Cardiac muscle cell (in vitro differentiated cells and primary cell): ENCODE measurements at places on chromosomes 4 and X.

DNA sequence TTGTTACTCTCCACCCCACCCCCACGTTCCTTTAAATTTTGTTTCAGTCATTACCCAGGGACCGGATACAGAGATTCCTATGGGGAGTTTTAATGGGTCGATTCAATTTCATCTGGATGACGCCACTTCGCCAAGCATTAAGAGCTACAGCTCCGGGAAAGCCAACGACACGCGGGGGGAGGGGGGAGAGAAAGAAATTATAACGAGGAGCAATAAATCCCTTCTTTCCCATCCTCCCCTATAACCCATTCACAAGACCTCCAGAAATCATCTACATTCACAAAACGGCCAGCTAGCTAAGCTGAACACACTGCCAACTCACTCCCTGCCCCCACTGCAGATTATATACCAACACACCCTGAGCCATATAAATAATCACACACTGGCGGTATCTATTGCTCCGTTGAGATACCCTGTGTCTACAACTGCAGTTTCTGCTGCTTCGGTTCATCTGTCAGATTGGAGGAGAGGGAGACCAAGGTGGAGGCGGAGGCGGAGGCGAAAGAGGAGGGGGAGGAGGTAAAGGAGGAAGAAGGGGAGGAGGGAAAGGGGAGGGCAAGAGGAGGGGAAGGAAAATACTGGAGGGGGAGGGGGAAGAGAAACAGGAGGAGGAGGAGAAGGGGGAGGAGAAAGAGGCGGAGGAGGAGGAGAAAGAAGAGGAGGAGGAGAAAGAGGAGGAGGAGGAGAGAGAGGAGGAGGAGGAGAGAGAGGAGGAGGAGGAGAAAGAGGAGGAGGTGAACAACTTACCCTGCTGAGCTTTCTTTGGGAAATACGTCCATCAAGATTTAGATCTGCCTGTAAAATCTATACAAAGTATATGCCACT, 113.9 kb upstream of the VAMP7 start:
- DNase-seq: peak; percentile 39

- no peak for DNase-seq
Measured at GRCh38 chr4:165175879-165176278, 31.5 kb upstream of the KLHL2 start.

GRCh38 chr4:183907871-183908683, 3.0 kb downstream of the STOX2 start:
- no peak for DNase-seq

GRCh38 chr4:165464813-165465381, 86.1 kb downstream of the CPE start:
- DNase-seq: peak; percentile 73

GRCh38 chr4:88015659-88016295, 8.3 kb downstream of the PKD2 start:
- no peak for DNase-seq

DNA sequence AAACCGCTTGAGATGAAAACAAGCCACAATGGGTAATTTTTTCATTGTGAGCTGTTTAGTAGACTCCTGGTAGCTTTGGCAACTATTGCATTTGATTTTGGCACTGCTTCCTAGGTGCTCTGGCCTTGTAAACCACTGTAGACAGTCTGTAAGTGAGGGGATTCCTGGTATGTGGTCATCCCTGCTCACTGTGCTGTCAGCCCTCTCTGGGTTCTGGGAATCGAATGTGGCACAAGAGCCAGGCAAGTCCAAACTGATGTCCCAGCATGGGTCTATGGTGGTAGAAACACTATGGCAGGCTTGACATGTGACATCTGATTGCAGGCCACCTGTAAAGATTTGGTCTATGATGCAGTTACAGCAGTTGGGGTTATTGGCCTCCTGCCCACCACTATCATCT, 2.5 kb downstream of the USP51 start:
- no peak for DNase-seq

DNA sequence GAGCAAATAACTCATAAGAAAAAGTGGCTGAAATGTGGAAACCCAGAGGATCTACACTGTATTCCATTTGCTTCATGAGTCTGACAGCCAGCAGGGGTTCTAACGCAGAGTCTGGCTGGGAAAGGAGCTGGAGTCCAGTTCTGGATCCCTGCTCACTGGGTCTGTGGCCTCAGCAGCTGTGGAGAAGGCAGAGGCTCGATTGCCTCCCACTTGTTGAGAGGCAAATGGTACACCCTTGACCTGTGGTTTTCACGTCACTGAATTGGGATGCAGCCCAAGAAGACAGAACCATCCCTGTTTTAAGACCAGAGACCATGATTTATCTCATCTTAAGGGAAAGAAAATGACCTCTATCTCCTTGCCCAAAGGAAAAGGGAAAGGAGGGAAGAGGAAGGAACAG, 147.0 kb upstream of the NOCT start:
- DNase-seq: no peak

DNA sequence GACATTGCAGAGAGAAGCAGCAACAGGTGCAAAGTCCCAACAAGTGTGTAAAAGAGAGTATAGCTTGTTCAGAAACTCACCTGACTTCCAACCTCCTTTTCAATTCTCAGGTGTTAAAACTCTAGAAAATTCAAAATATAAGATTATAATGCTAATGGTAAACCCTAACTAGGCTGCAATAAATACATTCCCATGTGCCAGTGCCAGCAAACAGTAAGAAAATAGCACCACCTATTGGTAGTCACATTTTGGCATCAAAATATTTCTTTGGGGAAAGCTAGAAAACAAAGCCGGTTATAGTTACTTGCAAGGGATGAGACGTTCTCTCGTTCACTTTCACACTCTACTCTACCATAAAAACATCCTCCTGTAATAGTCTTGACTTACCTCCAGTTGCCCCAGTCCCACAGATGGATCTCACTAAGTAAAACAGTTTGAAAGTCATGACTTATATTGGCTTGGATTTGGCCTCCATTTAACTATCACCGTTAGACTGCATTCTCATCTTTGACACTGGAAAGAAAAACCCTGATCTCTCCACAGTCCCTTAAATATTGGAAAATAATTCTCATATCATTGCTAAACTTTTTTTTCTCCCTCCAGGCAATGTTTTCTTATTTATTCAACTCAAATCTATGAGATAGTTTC, 9.6 kb downstream of the BMP3 start:
- peak; percentile 40 for DNase-seq

DNA sequence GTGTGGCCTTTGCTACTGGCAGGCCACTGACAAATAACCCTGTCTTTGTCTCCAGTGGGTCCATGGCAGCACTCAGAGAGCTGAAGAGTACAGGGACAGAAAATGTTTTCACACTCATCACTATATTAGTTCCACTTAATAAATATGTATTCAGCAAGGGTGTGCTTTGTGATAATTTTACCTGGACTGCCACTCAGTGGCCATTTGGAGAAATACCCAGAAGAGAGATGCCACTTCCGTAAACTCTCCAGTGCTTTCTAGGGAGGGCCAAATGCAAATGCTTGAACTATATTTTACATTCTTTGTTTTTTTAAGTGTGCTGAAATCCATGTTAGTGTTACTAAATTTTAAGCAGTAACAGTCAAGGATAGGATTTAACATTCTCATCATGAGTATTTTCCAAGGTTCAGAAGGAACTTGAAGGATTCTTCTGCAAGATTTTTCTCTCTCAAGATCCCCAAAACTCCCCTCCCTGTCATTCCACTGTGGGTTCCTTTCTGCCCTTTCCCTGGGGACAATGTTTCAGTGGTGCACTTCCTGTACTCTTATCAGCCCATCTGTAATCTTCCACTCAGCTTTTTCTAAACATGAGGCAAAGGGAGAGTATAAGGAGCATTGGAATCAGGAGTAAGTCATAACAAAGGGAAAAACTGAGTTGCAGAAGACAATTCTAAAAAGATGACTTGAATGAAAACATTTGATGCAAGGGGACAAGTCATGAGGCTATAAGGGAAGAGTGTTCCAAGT, 46.0 kb downstream of the TFDP3 start:
- DNase-seq: peak; percentile 41

- peak; percentile 50 for DNase-seq
Measured at GRCh38 chrX:105821471-105822121, 743 bp upstream of the NRK start.

- no peak for DNase-seq
Measured at GRCh38 chr4:153519687-153520086, 53.5 kb downstream of the TMEM131L start.

DNA sequence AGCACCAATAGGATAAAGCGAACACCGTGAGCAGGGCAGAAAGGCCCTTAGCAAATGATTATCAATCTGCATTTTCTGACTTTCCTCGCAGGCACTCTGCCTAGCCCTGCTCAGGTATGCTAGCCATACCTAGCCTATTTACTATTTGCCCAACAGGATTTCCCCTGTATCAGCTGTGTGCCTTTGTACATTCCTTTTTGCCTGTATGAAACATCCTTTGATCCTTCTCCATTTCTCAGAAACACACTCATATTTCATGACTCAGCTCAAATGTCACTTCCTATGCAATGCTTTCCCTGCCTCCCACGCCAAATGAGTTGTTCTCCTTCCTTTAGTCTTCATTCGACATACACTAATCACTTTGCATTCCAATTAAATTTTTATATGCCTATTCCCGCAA, 37.2 kb downstream of the PCDH7 start:
- DNase-seq: peak; percentile 84

DNA sequence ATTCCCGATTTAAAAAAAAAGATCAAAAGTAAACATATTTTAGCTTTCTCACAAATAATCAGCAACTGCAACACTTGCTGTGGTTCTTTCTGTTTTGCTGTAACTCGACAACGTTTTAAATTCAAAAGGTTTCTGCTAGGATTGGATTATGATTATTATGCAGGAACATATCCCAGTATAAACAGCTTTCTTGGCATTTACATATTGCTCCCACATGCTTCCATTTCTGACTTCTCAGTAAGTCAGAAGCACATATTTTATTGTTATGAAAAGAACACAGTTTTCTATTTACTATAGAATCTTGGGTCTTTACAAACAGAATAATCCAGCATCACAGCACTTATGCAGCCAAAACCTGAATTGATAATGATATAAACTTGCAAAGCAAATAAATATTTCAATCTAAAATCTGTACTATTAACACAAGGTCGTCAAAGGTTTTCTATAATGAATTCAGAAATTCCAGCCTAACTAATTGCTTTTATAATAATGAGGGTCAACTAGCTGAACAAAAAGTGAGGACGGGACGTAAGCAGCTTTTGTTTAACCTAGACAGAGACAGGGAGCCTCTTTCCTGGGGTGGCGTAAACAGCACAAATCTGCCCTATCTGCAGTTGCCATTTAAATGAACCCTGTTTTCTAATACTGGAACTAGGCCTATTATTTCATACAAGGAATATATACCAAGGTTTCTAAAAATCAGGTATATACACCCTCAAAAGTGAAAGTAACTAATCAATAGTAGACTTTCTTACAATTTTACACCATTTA, 9.8 kb upstream of the PCDH18 start:
- DNase-seq: no peak

DNA sequence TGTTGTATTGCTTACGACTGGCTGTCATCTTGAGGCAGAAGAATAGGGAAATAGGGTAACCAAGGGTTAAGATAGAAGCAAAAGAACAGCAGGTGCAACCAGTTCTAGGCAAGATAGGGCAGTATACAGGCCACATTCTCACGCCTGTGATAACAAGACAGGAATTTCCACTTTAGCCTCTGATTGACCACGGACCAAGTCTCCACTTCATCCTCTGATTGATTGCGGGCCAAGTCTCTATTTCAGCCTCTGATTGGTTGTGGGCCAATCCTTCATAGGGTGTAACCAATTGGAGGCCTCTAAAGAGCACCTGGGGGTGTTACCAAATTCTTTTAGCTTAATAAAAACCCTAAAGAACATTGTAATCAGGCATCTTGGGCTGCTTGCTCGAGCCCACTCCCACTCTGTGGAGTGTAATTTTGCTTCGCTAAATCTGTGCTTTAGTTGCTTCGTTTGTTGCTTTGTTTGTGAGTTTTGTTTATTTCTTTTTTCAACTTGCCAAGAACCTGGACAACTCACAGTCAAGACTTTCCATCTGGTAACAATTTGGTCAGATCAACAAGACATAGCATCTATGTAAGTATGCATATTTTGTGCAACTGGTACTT, 8.7 kb upstream of the TBC1D9 start:
- DNase-seq: no peak

GRCh38 chr4:100208964-100209363, 18.7 kb upstream of the DDIT4L start:
- DNase-seq: no peak

DNA sequence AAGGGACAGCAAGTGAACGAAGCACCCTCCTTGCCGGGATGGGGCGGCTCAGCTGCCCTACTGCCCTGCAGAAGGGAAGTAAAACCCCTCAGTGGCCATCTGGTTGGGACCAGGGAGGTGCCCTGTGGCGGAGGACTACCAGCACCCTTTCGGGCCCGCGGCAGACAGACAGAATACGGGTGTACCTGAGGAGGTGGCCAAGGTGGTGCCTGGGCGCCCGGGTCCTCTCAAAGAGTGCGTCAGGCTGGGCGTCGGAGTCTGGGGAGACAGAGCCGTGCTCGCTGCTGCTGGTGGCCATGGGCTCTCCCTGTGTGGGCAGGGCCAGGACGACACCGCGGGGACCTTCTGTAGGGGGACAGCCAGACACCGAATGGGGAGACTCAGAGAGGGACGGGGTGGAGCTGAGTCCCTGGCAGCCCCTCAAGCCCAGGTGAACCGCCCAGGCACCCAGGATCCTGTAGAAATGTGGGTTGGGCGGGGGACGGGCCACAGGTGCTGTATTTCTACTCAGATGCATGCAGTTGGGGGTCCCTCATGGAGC, 29.7 kb downstream of the PDHA1 start:
- no peak for DNase-seq

- no peak for DNase-seq
Measured at GRCh38 chrX:129798456-129798855, 18.7 kb downstream of the SASH3 start.

- peak; percentile 91 for DNase-seq
Measured at GRCh38 chrX:31609130-31609529, 537.3 kb upstream of the FTHL17 start.

GRCh38 chr4:186329372-186329771, 63.4 kb downstream of the F11 start:
- no peak for DNase-seq

DNA sequence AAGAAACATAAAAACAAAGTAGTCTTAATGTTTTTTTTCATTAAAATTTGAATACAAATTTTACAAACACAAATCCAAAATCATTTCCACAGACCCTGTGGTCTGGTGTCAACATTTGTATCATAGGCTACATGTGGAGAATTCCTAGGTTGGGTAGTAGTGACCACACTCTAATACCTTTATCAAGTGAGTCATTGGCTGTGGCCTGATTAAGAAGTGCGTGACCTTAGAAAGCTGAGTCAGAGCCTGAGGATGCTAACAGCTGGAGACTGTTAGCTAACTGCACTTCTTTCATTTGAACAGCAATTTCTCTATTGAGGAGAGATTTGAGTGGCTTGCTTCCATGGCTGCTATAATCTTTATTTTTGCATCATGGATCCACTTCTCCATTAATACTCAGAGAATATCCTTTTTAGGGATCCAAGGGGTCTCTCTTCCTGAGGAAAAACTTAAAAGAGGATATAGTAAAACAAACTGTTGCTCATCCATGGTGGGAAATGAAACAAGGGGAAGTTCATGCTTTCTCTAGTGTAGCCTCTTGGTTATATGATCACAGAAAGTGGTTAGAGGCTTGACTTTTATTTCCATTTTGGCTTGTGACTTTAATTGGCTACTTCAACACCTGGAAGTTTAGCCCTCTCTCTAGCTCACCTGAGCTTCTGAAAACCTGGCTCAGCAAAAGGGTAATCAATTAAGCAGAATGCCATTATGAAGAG, 335.8 kb downstream of the PABPC4L start:
- peak; percentile 17 for DNase-seq

GRCh38 chrX:118824173-118824730, 628 bp downstream of the ZCCHC12 start:
- DNase-seq: peak; percentile 40
